ENCODE measurements at places on chromosomes 7 and 10. TPM values are rescaled to one million over a fixed set of nuclear protein-coding genes. Genes with fewer than 3 reads are reported as not detected.

KEL gene
- total RNA-seq = not detected

CCAR1 gene
- total RNA-seq = 60.8 TPM

COL1A2 gene
- 1,211 TPM for total RNA-seq

MKI67 gene
- total RNA-seq = 36.4 TPM

CHRM2 gene
- 144 TPM for total RNA-seq

CRTAC1 gene
- total RNA-seq = not detected

RASA4B gene
- 1.8 TPM for total RNA-seq

RADIL gene
- total RNA-seq = not detected

LAMB4 gene
- under 0.01 TPM for total RNA-seq

IDI2 gene
- not detected for total RNA-seq

KLF14 gene
- not detected for total RNA-seq

PTPRZ1 gene
- total RNA-seq = not detected

CALML5 gene
- total RNA-seq = not detected

GRCh38 chr7:30660331-30661255, 21.7 kb downstream of the CRHR2 start:
- DNase-seq = no peak

DNA sequence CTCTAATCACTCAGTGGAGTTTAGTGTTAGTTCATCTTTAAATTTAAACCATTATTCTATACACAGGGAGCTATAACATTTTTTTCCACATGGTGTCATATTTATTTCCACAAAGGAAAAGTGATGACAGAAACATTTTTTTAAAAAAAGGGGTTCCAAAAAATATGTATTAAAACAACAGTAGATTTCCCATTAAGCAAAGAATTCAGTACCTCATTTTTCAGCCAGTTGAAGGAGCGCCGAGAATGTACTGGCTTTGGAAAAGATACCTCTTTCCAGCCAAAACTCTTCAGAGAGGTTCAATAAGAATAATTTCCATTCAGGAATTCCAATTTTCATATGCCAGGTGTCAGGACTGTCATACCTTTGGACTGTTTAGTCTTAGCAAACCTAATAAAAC, 250.5 kb upstream of the MEOX2 start:
- no peak for DNase-seq

GRCh38 chr7:46247664-46248063, 326.6 kb upstream of the IGFBP3 start:
- no peak for DNase-seq

GRCh38 chr10:9043466-9043865, 989.0 kb downstream of the GATA3 start:
- no peak for DNase-seq

DNA sequence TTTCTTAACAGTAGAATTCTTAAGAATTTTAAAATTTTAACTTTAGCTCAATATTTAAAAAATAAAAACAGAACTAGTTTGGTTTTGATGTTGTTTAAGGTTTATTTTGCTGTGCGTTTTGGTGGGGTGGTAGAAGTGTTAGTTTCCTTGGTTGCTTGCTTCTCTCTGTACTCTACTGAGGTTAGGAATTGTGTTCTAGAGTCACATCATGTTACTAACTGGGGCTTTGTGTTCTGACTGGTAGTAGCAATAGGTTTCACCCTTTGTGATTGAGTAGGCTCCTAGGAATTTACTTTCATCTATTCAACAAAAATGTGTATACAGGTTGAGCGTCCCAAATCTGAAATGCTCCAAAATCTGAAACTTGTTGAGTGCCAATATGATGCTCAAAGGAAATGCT, 99.5 kb downstream of the ZEB1 start:
- DNase-seq = no peak

GRCh38 chr10:80292607-80293239, 3.3 kb upstream of the MAT1A start:
- no peak for DNase-seq

GRCh38 chr10:130378556-130379400, 242.6 kb downstream of the GLRX3 start:
- DNase-seq = no peak

DNA sequence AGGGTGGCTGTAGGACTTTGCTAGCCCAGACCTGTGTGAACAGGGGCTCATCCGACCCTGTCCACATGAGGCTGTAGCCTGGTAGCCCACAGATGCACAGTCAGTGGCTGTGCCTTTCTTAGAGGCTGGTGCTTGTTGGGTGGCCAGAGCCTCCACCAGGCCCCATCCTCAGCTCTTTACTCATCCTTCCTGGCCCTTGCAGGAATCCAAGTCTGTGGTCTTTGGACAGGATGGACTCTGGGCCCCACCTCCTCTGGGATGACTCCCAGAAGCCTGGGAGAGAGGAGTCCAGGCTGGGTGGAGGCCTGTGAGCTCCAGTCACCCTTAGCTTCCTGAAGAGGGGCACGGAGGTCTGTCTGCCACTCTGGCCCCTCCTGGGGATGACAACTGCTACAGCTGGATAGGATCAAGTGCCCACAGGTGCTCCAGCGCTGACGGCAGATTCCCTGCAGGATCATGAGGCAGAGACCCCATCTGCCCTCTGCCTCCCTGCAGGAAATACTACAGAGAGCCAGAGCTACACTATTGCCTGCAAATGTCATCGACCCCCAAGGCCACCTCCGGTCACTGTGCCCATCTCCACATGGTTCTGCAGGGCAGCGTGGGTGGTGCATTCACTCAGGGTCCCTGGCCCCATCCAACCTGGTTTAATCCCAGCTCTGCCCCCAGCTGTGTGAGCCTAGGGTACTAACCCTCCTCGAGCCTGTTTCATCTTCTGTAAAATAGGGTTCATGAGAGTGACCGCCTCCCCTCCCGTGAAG, 114.5 kb downstream of the PTPN20 start:
- peak; percentile 72 for DNase-seq

DNA sequence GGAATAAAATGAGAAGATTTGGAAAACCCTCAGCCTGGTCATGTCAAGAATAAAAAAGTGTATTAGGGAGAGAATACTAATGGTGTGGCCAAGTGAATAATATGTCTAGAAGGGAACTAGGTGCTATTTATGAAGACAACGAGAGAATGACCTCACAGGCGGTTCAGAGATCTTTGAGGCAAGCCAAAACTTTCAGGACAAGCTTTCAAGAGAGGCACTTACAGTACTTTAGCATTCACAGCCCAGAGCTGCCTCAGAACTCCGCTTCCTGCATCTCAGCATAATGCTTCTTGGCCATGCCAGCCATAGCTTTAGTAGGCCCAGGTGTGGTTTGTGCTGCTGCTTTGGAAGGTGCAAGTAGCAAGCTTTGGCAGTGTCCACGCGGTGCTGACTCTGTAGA, 37.2 kb upstream of the CCDC7 start:
- no peak for DNase-seq

- peak; percentile 39 for DNase-seq
These were observed 3.9 kb downstream of the C10orf62 start for GRCh38 chr10:97593421-97593820.

DNA sequence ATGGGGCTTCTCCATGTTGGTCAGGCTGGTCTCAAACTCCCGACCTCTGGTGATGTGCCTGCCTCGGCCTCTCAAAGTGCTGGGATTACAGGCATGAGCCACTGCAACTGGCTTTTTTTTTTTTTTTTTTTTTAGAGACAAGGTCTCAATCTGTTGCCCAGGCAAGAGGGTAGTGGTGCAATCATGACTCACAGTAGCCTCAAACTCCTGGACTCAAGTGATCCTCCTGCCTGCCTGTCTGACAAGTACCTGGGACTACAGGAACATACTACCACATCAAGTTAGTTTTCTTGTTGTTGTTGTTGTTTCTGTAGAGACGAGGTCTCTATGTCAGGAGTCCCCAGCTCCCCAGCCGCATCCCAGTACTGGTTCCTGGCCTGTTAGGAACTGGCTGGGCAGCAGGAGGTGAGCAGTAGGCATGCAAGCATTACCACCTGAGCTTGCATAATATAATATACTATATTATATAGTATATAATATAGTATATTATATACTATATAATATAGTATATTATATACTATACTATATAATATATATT, 55.7 kb downstream of the TPK1 start:
- no peak for DNase-seq

GRCh38 chr10:12787297-12787696, 214.2 kb downstream of the CCDC3 start:
- no peak for DNase-seq

GRCh38 chr10:70125918-70126552, 6.6 kb downstream of the AIFM2 start:
- no peak for DNase-seq

DNA sequence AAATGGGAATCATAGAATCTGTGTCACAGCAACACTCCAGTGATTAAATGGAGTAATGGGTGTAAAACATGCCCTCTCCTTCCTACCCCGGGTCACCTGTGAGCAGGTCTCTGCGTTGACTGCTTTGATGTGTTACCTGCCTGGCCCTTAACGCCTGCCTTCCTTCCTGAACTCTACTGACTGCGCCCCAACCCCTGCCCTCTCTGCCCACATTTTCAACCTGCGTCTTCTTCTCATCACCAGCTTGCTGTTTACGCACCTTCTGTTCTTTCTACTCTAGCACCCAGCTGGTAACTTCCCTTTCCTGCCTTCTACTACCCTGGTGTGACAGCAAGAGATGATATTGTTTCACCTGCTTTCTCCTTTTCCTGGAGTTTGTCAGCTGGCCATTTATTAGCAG, 303.0 kb upstream of the LRGUK start:
- no peak for DNase-seq

- DNase-seq = no peak
These were observed 4.4 kb upstream of the TBX20 start for GRCh38 chr7:35258125-35258867.

GRCh38 chr7:139494835-139495579, 11.5 kb upstream of the KLRG2 start:
- DNase-seq = no peak

GRCh38 chr10:110029450-110029849, 21.7 kb downstream of the ADD3 start:
- DNase-seq = peak; percentile 42

DNA sequence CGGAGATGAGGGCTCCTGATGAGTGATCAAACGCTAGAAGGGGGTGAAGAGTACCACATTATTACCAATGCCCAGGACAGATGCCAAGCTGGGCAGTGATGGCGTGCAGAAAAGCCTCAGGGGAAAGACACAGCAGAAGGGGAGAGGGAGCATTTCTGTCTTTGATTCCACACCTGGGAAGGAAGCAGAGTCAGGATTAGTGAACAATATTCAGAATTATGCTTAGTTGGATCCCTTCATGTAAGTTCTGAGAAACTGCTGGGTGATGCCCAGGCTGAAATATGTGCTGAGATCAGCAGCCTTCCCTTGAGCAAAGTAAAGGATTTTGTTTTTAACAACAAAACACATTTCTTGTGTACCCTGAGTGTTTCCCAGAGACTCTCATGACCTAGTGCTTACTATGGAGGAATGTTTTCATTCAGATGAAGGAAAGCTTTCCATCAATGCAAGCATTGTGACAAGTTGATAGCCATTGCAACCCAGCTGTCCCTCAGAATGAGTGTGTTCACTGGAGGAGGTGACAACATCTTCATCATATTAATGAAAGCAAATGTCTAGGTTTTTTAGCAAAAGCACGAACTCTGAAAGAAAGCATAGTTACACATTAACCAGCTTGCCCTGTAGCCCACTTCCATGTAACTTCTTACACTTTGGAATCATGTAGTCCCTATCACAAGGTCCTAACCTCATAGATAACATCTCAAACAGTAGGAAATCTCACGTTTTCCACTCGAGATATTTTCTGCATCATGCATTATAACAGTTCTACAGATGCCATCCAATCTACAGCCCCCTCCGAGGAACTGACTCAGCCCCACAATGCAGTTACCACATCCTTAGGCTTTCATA, 23.8 kb upstream of the AKR1C1 start:
- no peak for DNase-seq

GRCh38 chr10:107415446-107415845, 250.9 kb upstream of the SORCS1 start:
- no peak for DNase-seq

DNA sequence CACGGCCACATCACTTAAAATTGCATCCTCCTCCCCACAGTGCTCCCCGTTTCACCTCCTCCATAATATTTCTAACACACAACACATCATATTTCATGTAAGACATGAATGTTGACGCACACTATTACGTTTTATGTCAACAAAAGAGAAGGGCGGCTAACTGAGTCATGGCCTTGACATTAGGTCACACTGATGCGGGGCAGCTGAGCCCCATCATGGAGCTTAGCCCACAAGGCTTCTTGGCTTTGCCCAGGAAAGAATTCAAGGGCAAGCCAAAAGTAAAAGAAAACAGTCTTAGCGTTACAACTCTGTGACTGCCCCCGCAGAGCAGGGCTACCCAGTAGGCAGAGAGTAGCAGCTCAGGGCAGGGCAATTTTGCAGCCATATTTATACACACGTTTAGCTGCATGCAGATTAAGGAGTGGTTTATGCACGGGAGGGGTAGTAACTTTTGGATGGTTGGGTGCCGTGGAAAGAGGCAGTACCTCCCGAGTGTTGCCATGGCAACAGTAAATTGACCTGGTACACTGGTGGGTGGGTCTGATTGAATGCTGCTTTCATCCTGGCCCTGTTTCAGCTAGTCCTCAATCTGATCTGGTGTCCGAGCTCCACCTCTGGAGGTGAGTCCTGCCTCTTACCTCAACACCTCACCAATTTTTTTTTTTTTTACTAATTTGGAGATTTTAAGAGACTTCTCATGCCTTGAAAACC, 156.2 kb upstream of the FRMD4A start:
- DNase-seq = peak; percentile 94
